ENCODE measurements at places on chromosomes 4 and X.

- no peak for DNase-seq
Measured at GRCh38 chr4:20496068-20496467, 204.2 kb upstream of the PACRGL start.

DNA sequence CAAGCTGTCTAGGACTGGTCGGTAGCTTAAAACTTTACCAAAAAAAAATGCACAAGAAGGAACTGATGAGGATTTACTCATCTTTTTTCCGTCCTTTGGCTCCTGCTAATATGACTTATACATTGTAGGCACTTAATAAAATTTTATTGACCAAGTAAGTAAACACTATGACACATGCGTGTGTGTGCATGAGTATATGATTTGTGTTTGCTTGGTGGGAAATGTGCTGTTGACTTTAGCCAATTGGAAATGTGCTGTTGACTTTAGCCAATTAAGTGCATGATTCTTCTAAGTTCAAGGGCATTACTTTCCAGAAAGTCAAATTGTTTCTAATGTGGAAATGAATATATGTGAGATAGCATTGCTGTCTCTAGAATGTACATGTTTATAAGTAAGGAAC lies 78.3 kb downstream of the FIP1L1 start:
- DNase-seq, result no peak

DNA sequence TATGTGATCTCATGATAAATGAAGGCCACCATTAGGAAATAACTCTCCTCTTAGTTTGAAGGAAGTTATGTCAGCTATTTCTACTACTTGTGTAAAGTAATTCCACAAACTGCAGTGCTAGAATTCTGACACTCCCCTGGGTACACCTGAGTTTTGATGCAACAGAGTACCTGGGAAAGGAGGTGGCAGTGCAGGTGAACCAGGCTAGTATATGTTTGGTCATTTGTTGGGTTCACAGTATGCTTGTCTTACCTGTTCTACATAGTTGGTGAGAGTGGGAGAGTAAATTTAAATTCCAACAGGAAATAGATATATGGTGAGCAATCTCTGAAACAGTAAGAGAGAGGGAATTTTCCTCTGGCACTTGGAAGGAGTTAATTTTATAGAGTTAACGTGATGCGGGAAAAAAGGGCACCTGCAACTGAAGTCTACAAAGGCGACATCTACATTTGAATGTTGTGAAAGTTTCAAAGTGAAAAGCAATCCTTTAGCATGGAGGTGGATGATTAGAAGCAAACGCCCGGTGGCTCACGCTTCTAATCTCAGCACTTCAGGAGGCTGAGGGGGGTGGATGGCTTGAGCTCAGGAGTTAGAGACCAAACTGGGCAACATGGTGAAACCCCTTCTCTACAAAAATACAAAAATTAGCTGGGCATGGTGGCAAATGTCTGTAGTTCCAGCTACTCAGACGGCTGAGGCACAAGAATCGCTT lies 8.3 kb upstream of the SLC10A6 start:
- DNase-seq, result no peak

- no peak for DNase-seq
Measured at GRCh38 chr4:72587334-72587733, 18.3 kb upstream of the ADAMTS3 start.

DNA sequence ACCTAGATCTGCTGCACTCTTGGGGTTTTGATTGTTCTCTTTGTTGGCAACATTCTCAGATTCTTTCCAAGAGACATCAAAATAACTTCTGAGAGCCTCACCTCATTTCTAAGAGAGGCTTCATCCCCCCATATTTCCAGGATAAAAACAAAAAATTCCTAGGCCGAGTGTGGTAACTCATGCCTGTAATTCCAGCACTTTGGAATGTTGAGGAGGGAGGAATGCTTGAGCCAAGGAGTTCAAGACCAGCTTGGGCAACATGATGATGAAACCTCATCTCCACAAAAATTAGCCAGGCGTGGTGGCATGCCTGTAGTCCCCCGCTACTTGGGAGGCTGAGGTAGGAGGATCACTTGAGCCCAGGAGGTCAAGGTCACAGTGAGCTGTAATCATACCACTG lies 477.0 kb downstream of the INPP4B start:
- no peak for DNase-seq

DNA sequence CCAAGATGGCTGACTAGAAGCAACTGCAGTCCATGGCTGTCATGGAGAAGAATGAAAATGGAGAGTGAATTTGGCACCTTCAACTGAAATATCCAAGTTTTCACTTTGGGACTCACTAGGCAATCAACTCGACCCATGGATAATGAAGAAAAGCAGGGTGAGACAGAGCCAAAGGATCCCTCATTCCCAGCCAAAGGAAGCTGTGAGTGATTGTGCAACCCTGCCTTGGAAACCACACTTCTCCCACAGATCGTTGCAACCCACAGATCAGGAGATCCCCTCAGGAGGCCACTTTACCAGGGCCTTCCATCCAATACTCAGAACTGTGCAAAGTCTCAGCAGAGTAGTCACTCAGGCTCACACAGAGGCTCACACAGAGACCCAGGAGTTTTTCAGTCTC lies 4.5 kb downstream of the CFAP299 start:
- DNase-seq, result no peak

GRCh38 chr4:68734095-68734494 lies 63.6 kb upstream of the UGT2B15 start:
- DNase-seq, result no peak

- no peak for DNase-seq
Measured at GRCh38 chrX:153500676-153501280, 6.0 kb downstream of the BGN start.

DNA sequence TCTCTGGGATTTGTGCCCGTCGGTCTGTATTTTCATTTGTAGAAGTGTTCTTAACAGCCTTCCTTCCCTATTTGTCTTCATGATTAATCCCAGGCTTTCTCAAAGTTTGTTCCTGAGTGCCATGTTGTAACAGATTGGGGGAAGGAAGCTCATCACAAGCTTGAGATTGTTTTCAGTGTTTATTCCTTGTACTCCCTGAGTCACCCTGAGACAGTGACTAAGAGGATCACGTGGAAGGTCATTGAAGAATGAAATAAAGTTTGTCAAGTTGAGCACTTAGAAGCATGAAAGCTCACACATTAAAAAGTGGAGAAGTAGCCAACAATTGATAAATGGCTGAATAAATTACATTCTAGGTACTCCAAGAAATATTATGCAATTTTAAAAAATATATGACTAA lies 153.5 kb upstream of the FAM241A start:
- DNase-seq, result no peak

- peak; percentile 3 for DNase-seq
Measured at GRCh38 chr4:172813359-172813923, 355.2 kb upstream of the GALNT7 start.

GRCh38 chr4:133402616-133403015 lies 253.5 kb downstream of the PCDH10 start:
- no peak for DNase-seq

DNA sequence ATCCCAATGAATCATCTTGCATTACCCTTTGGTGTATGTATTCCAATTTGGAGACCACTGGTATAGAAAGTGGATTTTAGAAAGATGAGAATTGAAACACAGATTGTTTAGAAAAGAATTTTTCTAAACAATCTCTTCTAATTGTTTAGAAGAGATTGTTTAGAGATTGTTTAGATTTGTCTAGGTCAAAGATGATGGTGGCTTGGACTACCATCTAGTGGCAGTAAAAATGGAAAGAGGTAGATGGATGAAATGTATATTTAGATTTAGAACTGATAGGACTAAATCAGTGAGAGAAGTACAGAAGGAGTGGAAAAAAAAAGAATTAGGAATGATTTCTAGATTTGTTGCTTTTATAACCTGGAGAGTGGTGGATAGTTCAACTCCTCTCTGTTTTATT lies 70.6 kb downstream of the ARSJ start:
- no peak for DNase-seq

DNA sequence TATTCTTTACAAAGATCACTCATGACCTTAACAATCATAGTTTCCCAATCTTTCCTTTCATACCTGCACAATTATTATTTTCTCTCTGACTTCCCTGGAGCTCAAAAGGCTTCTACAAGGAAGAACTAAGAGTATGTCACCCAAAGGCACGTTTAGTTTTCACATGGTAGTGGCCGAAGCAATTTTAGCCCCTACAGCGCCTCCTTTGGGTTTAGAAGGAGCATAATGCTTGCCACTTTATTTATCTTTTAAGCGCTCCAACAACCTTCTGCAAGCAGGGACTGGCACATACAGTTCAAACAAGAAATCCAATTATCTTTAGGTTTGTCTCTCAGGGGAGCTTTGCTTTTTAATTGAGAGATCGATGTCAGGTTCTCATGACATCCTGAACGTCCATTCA lies 42.0 kb upstream of the IGSF1 start:
- no peak for DNase-seq

DNA sequence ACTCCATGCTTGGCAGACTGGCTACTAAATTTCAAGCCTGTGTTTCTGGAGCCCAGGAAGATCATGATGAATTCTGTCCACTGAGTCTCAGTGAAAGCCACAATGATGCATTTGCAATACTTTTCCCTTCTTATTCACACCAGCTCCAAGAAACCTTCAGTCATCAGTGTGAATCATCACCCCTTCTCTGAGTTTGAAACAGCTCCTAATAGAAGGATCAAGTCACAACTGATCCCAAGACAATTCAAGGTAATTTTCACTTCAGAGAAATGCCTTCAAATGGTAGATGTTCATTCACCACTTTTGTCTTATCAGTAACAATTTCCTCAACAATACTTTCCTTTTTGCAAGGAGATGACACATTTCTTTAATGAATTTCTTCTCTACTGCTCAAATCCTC lies 257.4 kb downstream of the NLGN4X start:
- no peak for DNase-seq

- no peak for DNase-seq
Measured at GRCh38 chr4:48380583-48381167, 39.3 kb downstream of the SLAIN2 start.

DNA sequence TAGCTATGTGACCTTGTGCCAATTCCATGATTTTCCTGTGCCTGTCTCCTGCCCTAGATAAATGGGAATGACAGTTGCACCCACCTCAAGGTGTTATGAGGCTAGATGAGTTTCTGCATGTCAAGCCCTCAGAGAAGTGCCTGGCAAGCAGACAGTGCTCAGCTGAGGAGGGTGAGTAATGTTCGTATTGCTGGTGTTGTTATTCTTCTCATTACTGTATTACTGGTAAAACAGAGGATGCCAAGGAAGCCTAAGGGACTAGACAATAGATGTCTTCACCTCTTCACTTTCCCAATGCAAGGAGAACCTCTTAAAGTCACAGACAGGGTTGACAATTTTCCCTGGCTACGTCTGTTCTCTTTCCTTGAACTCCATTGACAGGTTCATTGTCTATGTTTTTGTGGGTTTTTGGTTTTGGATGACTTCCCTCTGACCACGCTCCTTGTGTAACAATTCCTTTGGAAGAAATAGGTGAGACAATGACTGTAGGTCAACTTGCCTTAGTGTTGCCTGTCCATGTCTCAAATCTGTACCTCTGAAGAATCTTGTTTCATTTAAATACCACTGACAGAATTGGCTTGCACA lies 19.2 kb downstream of the ETDC start:
- no peak for DNase-seq

GRCh38 chrX:136819031-136819703 lies 38.4 kb upstream of the ARHGEF6 start:
- no peak for DNase-seq

DNA sequence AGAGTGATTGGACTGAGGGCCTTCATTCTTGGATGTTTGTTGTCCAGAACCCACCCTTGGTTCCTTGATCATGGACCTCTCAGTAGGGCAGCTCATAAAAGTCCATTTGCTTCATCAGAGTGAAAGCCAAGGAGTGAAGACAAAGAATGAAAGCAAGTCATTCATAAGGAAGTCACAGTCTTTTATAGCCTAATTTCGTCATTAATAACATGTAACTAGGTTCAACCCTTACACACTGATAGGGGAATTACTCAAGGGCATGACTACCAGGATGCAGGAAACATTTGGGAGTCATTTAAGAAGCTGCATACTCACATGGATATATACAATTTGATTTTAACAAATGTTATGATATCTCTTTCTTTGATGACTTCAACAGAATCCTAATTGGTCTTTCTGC lies 95.2 kb downstream of the RPA4 start:
- no peak for DNase-seq

- DNase-seq, result no peak
Measured at GRCh38 chr4:69057620-69058409, 38.5 kb upstream of the UGT2B7 start.

- DNase-seq, result no peak
Measured at GRCh38 chr4:1405254-1405635, 997 bp downstream of the NKX1-1 start.

GRCh38 chr4:101968364-101968763 lies 177.8 kb downstream of the BANK1 start:
- no peak for DNase-seq

- no peak for DNase-seq
Measured at GRCh38 chr4:11049001-11049400, 364.4 kb upstream of the CLNK start.

DNA sequence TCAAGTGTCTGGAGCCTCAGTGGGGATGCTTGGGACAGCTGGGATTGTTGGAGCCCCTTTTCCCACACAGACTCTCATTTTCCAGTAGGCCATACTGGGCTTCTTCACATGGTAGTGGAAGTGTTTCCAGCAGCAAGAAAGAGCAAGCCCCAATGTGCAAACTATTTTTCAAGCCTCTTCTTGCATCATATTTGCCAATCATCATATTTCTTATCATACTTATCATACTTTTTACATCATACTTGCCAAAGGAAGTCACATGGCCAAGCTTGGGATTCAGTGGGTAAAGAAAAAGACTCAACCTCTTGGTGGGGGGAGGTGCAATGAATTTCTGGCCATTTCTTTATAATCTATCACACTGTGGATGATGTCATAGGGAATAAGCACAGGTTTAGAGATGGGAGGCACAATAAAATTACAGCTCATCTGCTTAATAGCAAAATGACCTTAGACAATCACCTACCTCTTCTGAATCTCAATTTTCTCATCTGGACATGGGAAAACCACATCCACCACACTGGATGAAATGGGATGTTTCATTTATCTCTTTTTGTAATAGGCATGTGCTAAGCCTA lies 174.2 kb downstream of the MID1IP1 start:
- no peak for DNase-seq

- DNase-seq, result no peak
Measured at GRCh38 chr4:15690020-15690809, 8.6 kb downstream of the FAM200B start.

DNA sequence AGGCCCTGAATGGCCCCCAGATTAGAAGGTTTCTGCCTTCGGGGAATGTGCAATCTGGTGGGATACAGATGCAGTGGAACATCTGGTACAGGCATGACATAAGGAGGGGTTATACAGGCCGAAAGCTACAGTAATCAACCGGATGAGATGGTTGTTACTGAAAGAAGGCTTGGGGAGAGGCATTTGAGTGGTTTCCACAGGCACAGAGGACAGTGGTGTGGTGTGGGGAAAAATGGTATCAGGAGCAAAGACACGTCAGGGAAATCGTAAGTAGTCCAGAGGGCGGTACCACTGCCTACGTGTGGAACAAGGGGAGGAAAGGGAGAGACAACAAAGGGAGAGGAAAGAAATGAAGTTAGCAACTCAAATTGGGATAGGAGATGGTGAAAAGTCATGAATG lies 3.0 kb downstream of the PDLIM3 start:
- DNase-seq, result no peak

GRCh38 chr4:48033825-48034413 lies 17.3 kb downstream of the NIPAL1 start:
- no peak for DNase-seq

Data from GM12864 (cell line).